ENCODE measurements at places on chromosomes 5 and 9. TPM values are rescaled to one million over a fixed set of nuclear protein-coding genes. Genes with fewer than 3 reads are reported as not detected.

DNA sequence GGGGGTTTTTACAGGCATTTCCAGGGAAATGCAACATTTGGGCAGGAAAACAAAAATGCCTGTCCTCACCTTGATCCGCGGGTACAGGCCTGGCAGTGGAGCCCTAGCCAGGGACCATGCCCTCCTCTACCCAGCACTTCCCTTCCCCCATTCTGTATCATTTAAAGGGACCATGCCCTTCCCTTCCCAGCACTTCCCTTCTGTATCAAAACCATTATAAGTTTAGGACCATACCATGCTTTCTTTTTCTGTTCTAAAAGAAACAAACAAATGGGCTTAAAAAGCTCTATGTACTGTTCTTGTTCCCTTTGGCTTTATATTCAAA, 166.9 kb upstream of the ZNF608 start:
- DNase-seq: no peak

GRCh38 chr9:68778635-68779034, 73.6 kb downstream of the PIP5K1B start:
- no peak for DNase-seq

- DNase-seq: no peak
These were observed 226.4 kb downstream of the KIAA0825 start for GRCh38 chr5:94391996-94392395.

GRCh38 chr9:78320875-78321496, 24.1 kb downstream of the PSAT1 start:
- DNase-seq: no peak

DNA sequence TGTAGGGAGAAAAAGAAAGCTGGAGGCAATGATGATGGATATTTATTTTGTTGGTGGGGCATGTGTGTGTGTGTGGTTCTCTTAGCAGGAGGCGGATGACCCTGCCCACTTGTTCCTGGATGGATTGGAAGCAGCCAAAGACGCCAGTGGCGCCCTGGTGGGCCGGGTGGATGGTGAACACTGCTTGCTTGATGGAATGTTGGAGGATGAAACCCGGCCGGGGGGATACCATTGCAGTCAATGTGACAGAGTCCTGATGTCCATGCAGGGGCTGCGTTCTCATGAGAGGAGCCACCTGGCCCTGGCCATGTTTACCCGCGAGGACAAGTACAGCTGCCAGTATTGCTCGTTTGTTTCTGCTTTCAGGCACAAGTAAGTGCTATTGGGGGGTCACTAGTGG, 69.2 kb downstream of the ZNF462 start:
- DNase-seq: no peak

DNA sequence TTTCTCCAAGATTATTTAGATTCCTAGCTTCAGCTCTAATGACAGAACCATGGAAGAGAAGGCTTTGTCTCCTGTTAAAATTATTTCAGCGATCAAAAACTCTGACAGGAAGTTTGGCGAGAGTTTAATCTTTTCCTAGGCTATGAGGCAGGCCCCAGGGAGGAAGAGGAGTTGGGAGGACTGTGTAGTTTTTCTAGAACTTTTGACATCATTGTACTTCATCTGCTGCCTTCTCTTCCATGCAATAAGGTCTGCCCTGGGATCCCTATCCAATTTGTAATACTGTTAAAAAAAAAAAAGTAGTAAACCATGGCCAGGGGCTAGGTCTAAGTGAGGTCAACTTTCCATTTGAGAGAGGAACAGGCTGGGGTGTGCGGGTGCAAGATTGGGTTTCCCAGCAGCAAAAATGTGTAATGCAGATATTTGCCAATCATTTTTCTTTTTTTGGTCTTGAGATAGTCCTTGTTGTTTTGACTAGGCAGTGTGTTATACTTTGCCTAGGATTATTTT, 261.9 kb upstream of the ANKH start:
- DNase-seq: no peak

DNA sequence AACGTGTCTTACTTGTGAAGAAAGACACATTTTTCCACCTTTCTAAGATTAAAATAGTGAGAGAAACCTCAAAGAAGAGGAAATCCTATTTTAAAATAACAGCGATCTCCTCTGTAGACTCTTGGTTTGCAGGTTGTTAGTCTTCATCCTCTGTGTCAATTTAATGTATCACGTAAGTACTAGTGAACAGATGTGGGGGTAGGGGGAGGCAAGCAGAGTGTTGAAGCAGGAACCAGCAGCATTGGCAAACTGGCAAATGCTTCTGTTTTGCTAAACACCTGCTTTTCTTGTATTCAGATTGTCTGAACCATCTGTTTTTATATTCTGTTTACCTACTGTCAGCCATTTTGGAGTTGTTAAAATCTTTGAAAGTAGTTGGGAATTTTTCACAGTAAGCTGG, 159.3 kb upstream of the TLX3 start:
- no peak for DNase-seq

DNA sequence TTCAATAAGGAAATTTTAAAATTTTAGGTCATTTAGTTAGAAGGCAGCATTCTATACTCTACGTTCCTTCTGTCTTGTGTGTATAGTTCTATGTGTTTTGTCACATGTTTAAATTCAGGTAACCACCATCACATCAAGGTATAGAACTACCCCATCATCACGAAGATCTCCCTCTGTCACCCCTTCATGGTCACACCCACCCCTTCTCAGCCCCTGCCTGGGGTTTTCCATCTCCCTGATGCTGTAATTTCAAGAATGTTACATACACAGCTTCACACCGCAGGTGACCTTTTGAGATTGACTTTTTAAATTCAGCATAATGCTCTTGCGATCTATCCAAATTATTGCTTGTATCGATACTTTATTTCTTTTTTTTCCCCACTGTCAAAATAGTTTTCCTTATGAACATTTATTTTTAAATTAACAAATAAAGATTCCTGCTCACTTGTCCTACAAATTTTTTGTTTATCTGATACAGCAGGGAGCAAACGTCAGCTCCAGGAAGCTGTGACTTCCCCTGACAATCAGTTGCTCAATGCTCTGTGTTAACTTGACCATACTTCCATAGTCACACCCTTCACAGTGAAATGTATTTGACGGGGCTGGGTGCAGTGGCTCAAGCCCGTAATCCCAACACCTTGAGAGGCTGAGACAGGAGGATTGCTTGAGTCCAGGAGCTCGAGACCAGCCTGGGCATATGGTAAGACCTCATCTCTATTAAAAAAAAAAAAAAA, 10.2 kb downstream of the BTNL8 start:
- DNase-seq: no peak

DNA sequence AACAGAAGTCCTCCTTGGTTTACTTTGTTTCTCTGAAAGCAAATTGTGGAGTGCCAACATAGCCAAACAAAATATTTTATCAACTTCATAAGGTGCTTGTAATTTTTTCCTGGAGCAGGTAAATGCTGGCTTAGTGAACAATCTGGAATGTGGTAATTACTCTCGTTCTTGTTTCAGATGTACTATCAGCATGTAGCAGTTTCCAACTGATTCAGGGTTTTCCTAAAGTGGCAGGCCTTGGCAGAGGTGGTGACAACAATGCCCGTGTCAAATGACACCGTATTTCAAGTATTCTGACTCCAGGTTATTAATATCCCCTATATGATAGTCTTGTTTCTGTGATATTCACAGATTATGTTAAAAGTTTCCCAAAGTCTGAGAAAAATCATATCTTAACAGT, 1.2 kb downstream of the C9orf72 start:
- DNase-seq: no peak

DNA sequence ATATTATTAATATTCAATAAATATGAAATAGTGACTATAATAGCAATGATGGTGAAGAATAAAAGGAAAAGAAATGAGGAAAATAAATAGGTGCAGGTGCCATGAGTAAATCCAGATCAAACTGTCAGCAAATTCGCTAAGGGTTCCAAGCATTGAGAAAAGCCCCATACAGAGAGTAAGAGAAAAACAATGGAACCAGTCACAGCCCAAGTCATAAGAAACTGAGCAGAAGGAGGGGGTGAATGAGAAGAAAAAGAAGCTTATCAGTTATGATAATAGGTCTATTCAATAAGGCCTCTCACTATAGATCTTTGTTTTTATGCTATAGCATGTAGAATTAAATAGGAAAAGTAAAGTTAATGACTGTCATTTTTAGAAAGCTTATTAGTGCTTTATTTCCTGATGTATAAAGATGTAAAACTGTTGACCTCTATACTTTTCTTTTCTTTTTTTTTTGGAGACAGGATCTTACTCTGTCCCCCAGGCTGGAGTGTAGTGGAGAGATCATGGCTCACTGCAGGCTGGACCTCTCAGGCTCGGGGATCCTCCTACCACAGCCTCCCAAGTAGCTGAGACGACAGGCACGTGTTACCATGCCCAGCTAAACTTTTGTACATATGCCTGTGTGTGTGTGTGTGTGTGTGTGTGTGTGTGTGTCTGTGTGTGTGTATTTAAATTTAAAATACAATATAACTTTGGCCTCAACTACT, 72.4 kb downstream of the FYB1 start:
- DNase-seq: no peak

DNA sequence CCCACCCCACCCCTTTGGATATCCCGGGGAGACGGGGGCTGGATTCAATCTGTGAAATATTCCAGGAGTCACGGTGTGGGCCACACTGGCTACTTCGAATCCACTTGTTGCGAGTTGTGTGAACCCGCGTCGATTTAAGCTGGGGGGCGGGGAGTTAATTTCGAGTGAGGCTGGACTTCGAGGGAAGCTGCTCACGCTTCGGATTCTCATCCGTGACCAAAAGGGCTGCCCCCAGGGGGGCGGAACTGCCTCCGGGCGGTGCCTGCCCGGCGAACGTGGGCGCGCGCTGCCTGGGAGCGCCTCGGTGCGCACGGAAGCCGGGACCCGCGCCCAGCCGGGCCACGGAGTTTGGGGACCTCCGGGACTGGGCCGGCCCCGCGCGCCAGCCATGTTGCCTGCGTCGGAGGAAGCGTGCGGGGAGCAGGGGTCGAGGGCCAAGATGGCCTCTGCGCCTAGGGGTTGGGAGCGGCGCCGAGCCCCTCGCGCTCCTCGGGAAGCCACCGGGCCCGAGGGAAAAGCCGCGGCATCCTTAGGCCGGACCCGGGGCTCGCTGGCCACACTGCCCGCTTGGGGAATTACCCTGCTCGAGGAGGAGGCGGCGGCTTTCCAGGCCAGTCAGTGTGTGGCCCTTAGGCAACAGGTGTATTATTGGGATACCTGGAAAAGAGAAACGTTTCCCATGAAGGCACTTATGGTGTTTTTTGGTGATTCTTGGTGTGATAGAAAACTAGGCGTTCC, 975 bp downstream of the OCLN start:
- no peak for DNase-seq

GRCh38 chr9:91162784-91163443, 198.8 kb downstream of the AUH start:
- no peak for DNase-seq

- DNase-seq: no peak
These were observed 1.1 kb downstream of the CRAT start for GRCh38 chr9:129109537-129109903.

DNA sequence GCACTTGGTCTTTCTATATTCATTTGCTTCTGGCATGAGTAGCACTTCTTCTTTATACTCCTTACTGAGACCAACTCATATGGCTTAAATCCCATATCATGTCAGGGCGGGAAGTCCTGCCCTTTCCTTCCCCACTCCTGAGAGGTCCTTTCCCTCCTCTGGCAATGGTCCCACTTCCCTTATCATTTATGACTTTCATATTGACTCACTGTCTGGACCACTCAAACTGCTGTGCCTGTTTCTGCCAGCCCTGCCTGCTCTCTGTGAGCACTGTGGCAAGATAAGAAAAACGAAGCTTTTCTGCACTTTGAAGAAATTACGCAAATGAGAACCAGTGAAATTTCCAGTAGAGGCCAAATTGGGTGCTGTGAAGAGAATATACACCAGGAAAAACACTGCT, 58.1 kb downstream of the ZNF474 start:
- DNase-seq: no peak

GRCh38 chr5:113749334-113749733, 235.8 kb downstream of the YTHDC2 start:
- no peak for DNase-seq

GRCh38 chr5:16889203-16889971, 46.7 kb downstream of the MYO10 start:
- DNase-seq: peak; percentile 88

GRCh38 chr5:117594166-117594565, 1019.5 kb upstream of the SEMA6A start:
- no peak for DNase-seq

DNA sequence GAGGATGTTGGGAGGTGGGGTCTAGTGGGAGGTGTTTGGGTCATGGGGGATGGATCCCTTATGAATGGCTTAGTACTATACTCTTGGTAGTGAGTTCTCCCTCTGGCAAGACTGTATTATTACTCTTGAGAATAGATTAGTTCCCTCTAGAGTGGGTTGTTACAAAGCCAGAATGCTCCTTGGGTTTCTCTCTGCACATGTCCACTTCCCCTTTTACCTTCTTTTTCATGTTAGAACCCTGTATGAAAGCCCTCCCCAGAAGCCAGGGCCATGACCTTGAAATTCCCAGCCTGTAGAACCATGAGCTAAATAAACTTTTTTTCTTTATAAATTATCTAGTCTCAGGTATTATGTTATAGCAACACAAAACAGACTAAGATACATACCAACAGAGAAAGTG, 31.1 kb downstream of the SLC24A2 start:
- no peak for DNase-seq

DNA sequence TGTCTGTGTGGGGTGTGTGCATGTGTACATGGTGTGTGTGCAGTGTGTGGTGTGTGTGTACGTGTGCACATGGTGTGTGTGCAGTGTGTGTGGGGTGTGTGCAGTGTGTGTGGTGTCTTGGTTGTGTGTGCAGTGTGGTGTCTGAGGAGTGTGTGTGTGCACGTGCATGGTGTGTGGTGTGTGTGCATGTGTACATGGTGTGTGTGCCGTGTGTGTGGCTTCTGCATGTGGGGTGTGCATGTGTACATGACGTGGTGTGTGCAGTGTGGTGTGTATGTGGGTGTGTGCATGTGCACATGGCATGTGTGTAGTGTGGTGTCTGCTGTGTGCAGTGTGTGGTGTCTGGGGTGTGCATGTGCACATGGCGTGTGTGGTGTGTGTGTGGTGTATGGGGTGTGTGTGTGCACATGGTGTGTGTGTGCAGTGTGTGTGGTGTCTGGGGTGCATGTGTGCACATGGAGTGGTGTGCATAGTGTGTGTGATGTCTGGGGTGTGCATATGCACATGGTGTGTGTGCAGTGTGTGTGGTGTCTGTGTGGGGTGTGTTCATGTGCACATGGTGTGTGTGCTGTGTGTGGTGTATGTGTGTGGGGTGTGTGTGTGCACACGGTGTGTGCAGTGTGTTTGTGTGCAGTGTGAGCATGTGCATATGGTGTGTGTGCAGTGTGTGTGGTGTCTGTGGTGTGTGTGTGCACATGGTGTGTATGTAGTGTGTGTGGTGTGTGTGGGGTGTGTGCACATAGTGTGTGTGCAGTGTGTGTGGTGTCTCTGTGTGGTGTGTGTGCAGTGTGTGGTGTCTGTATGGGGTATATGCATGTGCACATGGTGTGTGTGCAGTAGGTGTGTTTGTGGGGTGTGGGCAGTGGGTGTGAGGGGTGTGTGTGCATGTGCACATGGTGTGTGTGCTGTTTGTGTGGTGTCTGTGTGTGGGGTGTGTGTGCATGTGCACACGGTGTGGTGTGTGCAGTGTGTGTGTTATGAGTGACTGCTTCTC, 40.6 kb upstream of the ZNG1F start:
- DNase-seq: peak; percentile 36

The HAVCR2 gene
- under 0.01 TPM for total RNA-seq

The CCL28 gene
- under 0.01 TPM for total RNA-seq

The IFNK gene
- not detected for total RNA-seq

The CCIN gene
- total RNA-seq: 1.1 TPM

The WDR31 gene
- total RNA-seq: 0.28 TPM

The SLC25A2 gene
- 0.28 TPM for total RNA-seq

The PCDHGA12 gene
- 9.7 TPM for total RNA-seq

The ARHGEF28 gene
- 13.9 TPM for total RNA-seq

The SV2C gene
- not detected for total RNA-seq

Data from IMR-90 (cell line).